ENCODE measurements at places on chromosomes 6 and 20. TPM values are rescaled to one million over a fixed set of nuclear protein-coding genes. Genes with fewer than 3 reads are reported as not detected.

DNA sequence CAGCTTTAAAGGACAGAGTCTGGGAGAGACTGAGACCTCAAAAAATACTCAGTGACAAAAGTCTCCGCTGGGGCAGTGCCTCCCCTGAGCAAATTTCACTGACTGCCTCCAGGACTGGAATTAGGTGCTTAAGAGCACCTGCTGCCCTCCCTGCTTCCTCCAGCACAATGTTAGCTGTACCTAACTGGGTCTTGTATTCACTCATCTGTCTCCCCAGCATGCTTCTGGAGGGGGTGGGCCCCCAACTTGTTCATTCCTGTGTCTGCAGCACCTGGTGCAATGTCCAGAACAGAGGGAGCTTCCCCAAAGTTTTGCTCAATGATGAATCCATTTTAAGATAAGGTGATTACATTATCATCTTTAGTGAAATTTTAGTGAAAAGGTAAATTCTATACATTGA is 650.7 kb downstream of the KIF16B start:
- H3K27me3 ChIP-seq = no peaks in the 10 kb centered on the region
- H3K36me3 ChIP-seq = no peaks in the 10 kb centered on the region
- DNase-seq = no peak
- H3K4me3 ChIP-seq = no peak overlapping the region
- peaks cover 5% of the 10 kb centered on the region for H3K4me1 ChIP-seq

DNA sequence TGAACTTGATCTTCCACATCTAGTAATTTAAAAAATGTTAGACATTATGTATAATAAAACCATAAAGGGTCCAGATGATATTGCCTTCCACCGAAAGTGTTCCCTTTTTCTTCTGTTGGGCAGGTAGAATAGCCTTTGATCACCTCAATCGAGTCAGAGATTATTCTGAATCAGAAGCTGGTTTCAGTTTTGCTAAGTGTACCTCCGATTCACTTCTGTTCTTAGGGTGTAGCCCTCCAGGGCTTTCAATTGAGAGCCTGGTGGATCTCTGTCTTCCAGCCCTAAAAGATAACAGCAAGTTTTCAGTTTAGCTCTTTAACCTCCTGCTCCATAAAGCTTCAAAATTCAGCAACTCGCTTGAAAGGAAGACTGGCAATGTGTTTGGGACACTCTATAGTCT is 21.1 kb upstream of the AIG1 start:
- no peak overlapping the region for H3K27ac ChIP-seq
- H3K4me1 ChIP-seq = no peaks in the 10 kb centered on the region
- H3K36me3 ChIP-seq = no peaks in the 10 kb centered on the region
- peaks cover 4% of the 10 kb centered on the region for H3K27me3 ChIP-seq
- DNase-seq = no peak
- H3K4me3 ChIP-seq = no peak overlapping the region

GRCh38 chr20:32010101-32010500 is at the start of gene CCM2L:
Gene CCM2L, plus strand, starts transcription at chr20:32010438. Its CDS starts 17 bp downstream, at chr20:32010455.
- DNase-seq = no peak
- no peak within 1 kb of the TSS for H3K27ac ChIP-seq
- peaks cover 2% of the 10 kb centered on the region for H3K27me3 ChIP-seq
- H3K36me3 ChIP-seq = no peaks in the 10 kb centered on the region

GRCh38 chr6:145428706-145429105 is 306.6 kb downstream of the EPM2A start:
- H3K4me3 ChIP-seq = no peak overlapping the region
- no peaks in the 10 kb centered on the region for H3K4me1 ChIP-seq
- no peaks in the 10 kb centered on the region for H3K27me3 ChIP-seq
- no peak overlapping the region for H3K27ac ChIP-seq

CAPN11 gene
- total RNA-seq = not detected

TRIM31 gene
- not detected for total RNA-seq

- no peaks in the 10 kb centered on the region for H3K27me3 ChIP-seq
- no peak overlapping the region for H3K27ac ChIP-seq
- no peak for DNase-seq
Observed at GRCh38 chr6:105769197-105769596, 316.9 kb upstream of the PRDM1 start.

DNA sequence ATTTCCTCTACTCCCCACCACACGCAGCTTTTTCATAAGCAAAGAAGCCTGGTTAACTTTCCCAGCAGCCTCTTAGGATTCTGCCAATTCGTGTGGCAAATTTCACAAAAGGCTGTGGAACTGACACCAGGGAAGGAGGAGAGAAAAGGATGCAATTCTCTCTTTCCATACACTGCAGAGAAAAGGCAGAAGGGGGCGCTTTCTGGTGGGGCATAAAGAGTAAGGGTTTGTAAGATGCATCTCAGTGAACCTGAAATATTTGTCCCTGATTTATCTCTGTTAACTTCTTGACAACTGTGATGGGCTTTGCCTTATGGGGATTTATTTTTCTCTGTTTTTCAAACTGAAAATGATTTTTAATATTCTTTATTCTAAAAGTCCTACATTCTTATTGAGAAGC is 45.5 kb upstream of the GLP1R start:
- peaks cover 10% of the 10 kb centered on the region for H3K27me3 ChIP-seq
- H3K27ac ChIP-seq = no peak overlapping the region
- no peaks in the 10 kb centered on the region for H3K4me1 ChIP-seq
- H3K4me3 ChIP-seq = no peak overlapping the region
